Mesothelial cell of epicardium (in vitro differentiated cells): ENCODE measurements at places on chromosomes 6 and 20. TPM values are rescaled to one million over a fixed set of nuclear protein-coding genes. Genes with fewer than 3 reads are reported as not detected.

DNA sequence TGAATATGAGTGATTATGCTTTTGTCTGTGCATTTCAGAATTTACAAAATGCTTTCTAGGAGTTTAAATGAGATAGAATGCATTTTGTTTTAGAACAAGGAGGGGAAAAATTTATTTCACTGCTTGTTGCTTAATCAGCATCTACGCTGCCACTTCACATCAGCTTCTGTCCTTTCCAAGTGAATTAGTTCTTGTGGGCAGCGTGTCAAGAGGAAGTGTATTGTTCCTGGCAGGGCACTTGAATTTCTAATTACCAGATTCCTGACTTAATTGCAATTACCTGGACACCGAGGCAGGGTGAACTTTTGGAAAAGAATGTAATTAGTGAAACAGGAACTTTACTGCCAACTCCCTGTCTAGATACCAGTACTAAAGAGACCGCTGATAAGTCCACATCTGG is 263.5 kb downstream of the TMEM242 start:
- H3K4me3 ChIP-seq, result no peak overlapping the region
- no peaks in the 10 kb centered on the region for H3K27me3 ChIP-seq
- H3K27ac ChIP-seq, result peak overlapping the region; percentile 26
- no peak for DNase-seq
- H3K36me3 ChIP-seq, result peaks cover 9% of the 10 kb centered on the region
- peaks cover 32% of the 10 kb centered on the region for H3K4me1 ChIP-seq

DNA sequence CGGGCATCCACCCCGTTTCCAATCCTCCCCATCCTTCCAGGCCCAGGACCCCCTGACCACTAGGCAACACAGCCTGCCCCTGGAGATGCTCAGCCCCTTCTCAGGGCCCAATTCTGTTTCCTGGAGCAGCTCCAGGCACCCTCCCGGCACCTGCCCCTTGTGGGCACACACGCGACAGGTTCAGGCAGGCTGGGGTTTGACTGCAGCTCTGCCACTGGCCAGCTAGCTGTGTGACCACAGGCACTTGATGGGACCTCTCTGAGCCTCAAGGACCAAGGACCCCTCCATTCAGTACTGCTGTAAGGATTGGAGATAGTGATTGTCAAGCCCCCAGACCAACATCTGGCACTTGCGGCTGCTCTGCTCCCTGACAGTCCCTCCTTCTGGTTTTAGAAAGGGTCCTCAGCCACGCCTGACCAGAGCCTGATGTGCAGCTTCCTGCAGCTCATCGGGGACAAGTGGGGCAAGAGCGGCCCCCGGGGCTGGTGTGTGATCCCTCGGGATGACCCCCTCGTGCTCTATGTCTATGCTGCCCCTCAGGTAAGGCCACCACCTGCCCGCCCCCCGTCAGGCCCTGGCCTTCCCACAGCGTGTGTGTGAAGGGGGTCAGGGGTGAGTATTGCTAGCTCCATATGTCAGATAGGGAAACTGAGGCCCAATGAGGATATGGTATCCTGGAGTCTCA is 21.7 kb downstream of the FGD2 start:
- DNase-seq, result no peak
- no peaks in the 10 kb centered on the region for H3K4me1 ChIP-seq
- no peak overlapping the region for H3K4me3 ChIP-seq
- no peak overlapping the region for H3K27ac ChIP-seq
- no peaks in the 10 kb centered on the region for H3K27me3 ChIP-seq
- H3K36me3 ChIP-seq, result no peaks in the 10 kb centered on the region

The GJA10 gene
- not detected in 3 replicates for total RNA-seq

GRCh38 chr6:145865595-145865994 is 51.0 kb upstream of the FBXO30 start:
- no peaks in the 10 kb centered on the region for H3K27me3 ChIP-seq
- H3K36me3 ChIP-seq, result peaks cover 12% of the 10 kb centered on the region
- no peaks in the 10 kb centered on the region for H3K4me1 ChIP-seq
- no peak overlapping the region for H3K27ac ChIP-seq
- no peak for DNase-seq
- H3K4me3 ChIP-seq, result no peak overlapping the region

DNA sequence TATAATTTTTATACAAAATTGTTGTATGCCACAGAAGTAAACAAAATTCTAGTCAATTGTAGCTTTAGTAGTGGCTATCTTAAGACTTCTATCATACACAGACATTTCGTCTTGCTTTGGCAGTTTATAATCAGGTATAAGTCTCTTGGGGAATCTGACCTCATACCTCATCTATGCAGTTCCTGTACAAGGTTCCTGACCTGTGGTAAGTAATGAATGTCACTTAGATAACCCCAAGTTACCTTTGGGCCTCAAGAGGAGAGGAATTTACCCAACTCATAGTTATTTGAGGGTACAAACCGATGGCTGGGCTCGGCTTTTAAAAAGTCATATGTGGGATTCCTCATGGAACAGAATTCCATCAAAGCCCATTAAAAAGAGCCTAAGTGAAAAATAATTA is 58.8 kb upstream of the UNC93A start:
- no peak for DNase-seq
- no peak overlapping the region for H3K4me3 ChIP-seq
- H3K27ac ChIP-seq, result no peak overlapping the region
- H3K27me3 ChIP-seq, result peaks cover 14% of the 10 kb centered on the region

DNA sequence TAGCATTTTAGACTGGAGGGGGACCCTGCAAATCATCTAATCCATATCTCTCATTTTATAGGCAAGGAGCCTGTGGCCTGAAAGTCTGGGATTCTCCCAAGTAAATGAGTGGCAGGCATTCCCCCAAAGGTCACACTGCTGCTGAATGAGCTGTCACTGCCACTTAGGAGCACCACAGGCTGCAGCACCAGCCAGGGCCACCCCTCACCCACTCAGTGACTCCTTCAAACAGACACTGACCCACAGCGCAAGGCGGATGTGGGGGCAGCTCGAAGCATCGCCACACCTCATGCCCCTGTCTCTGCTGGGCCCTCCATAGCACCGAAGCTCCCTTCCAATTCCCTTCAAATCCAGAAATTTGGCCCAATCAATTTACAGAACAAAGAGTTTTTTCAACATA is 119.9 kb upstream of the ARID1B start:
- DNase-seq, result no peak
- H3K27ac ChIP-seq, result no peak overlapping the region
- H3K36me3 ChIP-seq, result no peaks in the 10 kb centered on the region
- peaks cover 13% of the 10 kb centered on the region for H3K4me1 ChIP-seq

The FUT9 gene
- 2.7 to 3.1 TPM (median 3.0 TPM) in 3 replicates for total RNA-seq

DNA sequence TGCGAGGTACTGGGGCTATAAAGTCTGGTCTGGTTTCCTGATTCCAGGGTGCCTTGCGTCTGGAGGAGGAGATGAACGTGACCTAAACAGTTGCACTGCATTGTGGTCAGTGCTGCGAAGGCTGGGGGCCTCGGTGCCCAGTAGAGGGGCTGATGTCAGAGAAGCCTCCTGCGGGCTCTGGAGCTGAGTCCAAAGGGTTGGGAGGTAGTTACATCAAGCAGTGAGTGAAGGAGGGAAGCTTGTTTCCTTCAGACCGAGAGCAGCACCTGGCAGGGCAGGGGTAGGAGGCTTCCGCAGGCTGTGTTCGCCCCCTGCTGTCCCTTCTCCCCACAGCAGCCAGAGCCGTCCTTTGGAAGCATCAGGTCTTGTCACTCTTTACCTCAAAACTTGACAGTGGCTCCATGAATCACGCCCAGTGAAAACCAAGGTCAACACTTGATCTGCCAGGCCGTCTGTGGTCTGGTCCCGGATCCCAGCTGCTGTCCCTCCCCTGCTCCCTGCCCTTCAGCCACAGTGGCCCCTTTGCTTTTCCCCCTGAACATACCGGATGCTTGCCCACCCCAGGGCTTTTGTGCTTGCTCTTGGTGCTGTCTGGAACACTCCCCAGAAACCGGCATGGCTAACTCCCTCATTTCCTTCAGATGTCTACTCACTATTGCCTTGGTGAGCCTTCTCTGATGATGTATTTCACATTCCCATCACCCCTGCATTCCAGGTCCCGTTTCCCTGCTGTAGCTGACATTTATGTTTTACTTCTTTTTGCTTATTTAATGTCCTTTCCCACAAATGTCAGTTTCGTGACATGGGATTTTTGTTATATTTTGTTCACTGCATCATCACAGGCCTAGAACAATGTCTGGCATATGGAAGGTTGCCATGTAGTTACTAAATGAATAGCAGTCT is 7.0 kb downstream of the DYNLRB1 start:
- DNase-seq, result no peak
- peaks cover 6% of the 10 kb centered on the region for H3K36me3 ChIP-seq
- H3K27me3 ChIP-seq, result no peaks in the 10 kb centered on the region
- peak overlapping the region; percentile 75 for H3K27ac ChIP-seq
- H3K4me1 ChIP-seq, result peaks cover 38% of the 10 kb centered on the region

The PET117 gene
- total RNA-seq, result 14.1 to 15.7 TPM (median 14.4 TPM) in 3 replicates

DNA sequence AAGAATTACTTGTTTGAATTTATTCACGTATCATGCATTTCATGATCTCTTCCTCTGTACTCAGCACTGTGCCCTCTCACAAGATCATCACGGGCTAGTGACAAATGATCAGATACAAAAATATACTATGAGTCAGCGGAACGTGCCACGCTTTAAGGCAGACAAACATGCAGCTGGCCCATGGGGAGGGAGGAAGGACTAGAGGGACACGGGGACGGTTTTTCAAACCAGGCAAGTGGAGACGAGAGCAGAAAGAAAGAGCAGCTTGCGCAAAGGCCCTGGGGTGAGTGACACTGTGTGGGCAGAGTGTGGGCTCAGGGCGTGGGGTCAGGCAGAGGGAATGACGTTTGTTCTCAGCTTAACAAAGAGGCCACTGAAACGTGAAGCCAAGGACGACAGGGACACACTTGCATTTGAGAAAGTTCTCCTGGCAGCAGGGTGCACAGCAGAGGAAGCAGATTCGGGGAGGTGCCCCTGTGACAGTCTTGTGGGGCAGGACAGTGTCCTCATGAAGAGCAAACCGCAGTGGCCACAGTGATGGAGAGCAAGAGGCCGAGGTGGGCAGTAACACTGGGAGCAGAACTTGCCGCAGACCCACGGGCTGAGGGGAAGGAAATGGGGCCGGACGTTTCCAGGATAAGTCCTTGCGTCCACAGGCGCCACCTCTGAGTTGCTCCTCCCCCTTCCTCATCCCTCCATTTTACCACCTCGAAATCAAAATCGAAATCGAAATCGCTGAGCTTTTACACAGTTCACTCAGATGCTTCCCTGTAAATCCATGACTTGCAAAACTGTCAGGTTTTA is 6.9 kb upstream of the RPS6KA2 start:
- DNase-seq, result no peak
- no peak overlapping the region for H3K27ac ChIP-seq
- H3K4me3 ChIP-seq, result no peak overlapping the region
- no peaks in the 10 kb centered on the region for H3K4me1 ChIP-seq
- peaks cover 38% of the 10 kb centered on the region for H3K27me3 ChIP-seq

- H3K27me3 ChIP-seq, result no peaks in the 10 kb centered on the region
- H3K27ac ChIP-seq, result no peak overlapping the region
- H3K36me3 ChIP-seq, result no peaks in the 10 kb centered on the region
These were observed 9.8 kb upstream of the CGA start for GRCh38 chr6:87104667-87105066.

The DHX16 gene
- total RNA-seq, result 23.5 to 26.7 TPM (median 25.2 TPM) in 3 replicates

The SAMD3 gene
- total RNA-seq, result 0.38 to 0.49 TPM (median 0.47 TPM) in 3 replicates

GRCh38 chr6:95819939-95820338 is 195.8 kb upstream of the FUT9 start:
- H3K27ac ChIP-seq, result no peak overlapping the region
- no peak overlapping the region for H3K4me3 ChIP-seq
- no peak for DNase-seq
- no peaks in the 10 kb centered on the region for H3K27me3 ChIP-seq
- H3K36me3 ChIP-seq, result no peaks in the 10 kb centered on the region

DNA sequence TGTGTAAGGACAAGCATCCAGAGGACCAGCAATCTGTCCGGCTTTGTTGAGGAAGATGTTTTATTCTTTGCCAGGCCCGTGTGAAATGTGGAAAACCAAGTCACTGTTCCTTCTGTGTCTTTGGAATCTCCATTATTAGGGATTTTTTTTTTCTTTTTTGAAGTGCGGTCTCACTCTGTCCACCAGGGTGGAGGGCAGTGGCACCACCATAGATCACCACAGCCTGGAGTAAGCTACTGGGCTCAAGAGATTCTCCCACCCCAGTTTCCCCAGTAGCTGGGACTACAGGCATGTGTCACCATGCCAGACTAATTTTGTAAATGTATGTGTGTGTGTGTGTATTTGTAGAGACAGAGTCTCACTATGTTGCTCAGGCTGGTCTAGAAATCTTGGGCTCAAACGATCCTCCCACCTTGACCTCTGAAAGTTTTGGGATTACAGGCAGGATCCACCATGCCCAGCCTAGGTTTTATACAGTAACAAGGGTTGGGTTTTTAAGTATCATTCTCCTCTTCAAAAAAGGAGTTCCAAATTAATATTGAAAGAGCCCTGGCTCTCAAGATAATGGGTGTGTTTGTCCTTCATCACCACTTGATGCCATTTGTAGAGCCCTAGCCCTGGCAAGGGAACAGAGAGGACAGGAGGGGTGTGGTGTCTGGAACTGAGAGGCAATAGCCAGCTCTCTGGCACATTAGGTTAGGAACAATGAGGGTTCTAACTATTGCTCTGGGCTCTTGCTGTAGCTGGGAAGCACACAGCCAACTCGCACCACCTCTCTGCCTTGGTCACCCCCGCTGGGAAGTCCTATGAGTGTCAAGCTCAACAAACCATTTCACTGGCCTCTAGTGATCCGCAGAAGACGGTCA is 3.1 kb downstream of the LAMP5 start:
- no peaks in the 10 kb centered on the region for H3K36me3 ChIP-seq
- H3K27ac ChIP-seq, result no peak overlapping the region
- H3K4me3 ChIP-seq, result no peak overlapping the region
- no peak for DNase-seq
- H3K4me1 ChIP-seq, result peaks cover 24% of the 10 kb centered on the region
- H3K27me3 ChIP-seq, result peaks cover 100% of the 10 kb centered on the region

DNA sequence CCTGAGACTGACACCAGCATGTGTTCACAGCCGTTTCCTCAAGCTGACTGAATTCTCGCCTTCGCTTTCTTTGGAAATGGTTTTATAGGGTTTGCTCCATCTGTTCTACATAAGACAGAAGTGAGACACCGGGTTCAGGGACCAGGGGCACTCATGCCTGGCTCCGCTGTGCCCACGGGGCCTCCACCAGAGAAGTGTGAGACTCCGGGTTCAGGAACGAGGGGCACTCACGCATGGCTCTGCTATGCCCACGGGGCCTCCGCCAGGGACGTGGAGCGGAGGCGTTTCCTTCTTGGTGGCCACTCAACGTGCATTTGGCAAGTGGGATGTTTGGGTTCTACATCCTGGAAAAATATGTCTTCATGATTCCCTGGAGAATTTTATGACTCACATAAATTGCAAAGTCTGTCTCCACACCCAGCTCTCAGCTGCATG is 106.6 kb downstream of the RNASET2 start:
- H3K4me1 ChIP-seq, result peaks cover 5% of the 10 kb centered on the region

DNA sequence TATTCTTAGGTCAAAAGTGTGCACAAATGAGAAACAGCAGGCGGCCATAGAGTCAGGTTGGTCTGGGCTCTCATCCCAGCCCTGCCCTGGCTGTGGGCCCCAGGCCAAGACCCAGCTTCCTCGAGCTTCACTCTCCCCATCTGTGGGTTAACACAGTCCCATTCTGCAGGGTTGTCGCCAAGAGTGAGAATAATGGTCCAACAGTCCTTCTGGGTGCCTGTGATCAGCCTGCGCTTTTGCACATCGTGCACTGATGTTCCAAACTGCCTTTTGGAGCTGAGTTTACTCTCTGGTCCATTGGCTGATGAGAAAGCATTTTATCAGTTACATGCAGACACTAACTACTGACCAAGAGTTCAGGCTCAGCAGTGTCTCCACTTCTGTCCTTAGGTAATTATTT is 82.6 kb downstream of the INSM1 start:
- no peak for DNase-seq
- peaks cover 5% of the 10 kb centered on the region for H3K27me3 ChIP-seq
- no peaks in the 10 kb centered on the region for H3K36me3 ChIP-seq

The EPHA7 gene
- 11.3 to 12.4 TPM (median 11.7 TPM) in 3 replicates for total RNA-seq
